ENCODE measurements at places on chromosomes 3 and 15.

DNA sequence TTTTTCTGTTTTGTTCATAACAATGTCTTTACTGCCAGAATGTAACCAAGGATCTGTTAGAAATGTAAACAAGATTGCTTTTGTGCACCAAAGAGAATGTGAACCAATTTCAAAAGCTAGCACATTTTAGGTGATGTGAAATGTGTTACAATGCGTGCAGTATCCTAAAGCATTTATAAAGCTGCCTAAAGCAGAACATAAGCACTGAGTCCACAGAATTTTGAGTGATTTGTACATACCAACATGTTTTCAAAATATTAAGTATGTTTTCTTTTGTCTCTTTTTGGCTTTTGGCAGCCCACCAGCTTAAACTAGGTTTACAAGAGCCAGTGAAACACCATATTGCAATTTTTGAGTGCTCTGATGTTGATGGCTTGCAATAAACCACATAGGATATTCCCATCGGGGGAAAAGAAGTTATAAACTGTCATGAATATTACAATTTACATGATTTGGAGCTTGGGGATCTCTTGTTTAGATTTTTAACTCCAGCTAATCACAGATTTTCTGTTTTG lies 364.0 kb downstream of the ZIC1 start:
- no peaks in the 10 kb centered on the region for H3K4me1 ChIP-seq
- H3K4me3 ChIP-seq = no peak overlapping the region
- H3K27me3 ChIP-seq = no peaks in the 10 kb centered on the region
- no peak for DNase-seq
- H3K36me3 ChIP-seq = no peaks in the 10 kb centered on the region
- no peak overlapping the region for H3K27ac ChIP-seq

DNA sequence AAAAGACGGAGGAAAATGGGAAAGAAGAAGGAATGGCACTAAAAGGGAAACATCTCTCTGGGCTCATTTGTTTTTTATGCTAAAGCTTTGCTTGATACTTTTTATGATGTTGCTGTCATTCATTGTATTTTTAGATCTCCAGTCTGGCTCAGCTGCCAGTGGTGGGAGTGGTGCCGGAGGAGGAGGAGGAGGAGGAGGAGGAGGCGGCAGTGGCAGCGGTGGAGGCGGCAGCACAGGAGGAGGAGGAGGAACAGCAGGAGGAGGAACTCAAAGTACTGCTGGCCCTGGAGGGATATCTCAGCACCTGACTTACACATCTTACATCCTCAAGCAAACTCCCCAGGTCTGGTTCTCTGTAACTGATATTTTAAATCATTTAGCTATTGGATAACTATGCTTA lies 49.6 kb downstream of the MAP6D1 start:
- peaks cover 2% of the 10 kb centered on the region for H3K4me1 ChIP-seq
- peak overlapping the region; percentile 43 for H3K27ac ChIP-seq
- no peaks in the 10 kb centered on the region for H3K27me3 ChIP-seq
- H3K36me3 ChIP-seq = peaks cover 12% of the 10 kb centered on the region

- H3K27ac ChIP-seq = no peak overlapping the region
- DNase-seq = no peak
- H3K4me1 ChIP-seq = peaks cover 2% of the 10 kb centered on the region
Measured at GRCh38 chr15:48370460-48370859, 39.2 kb downstream of the DUT start.

DNA sequence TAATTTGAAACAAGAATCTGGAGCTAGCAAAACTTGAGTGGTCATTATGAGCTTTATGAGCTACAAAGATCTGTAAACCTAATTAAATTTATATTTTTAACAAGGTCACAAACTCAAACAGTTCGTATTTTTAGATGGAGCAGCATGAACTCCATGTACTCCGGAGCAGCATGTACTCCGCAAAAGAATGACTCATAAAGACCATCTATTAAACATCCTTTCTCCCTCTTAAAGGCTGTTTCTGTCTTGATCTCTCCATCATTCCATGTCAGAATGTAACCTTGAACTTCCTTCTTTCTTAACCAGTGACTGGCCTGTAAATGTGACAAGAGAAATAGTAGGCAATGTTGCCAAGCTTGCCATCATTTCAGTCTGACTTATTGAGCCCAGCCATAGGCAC lies 696.9 kb downstream of the ZNF385D start:
- H3K4me3 ChIP-seq = no peak overlapping the region
- H3K36me3 ChIP-seq = no peaks in the 10 kb centered on the region
- no peak overlapping the region for H3K27ac ChIP-seq
- no peaks in the 10 kb centered on the region for H3K27me3 ChIP-seq
- no peak for DNase-seq

DNA sequence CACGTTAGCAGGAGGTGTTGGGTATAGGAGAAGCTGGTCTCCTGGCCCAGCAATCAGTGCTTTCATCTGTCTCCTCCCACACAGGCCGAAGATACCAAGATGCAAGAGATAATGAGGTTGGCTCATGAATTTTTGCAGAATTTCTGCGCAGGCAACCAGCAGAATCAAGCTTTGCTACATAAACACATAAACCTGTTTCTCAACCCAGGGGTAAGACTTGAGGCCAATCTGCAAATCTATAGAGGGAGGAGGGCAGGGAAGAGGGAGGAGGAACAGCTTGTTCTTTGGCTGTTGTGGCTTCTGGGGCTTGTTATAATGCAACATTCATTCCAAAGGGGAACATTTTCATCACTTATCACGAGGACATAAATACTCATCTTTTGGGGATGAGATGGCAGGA lies 195.3 kb downstream of the ITPR1 start:
- no peaks in the 10 kb centered on the region for H3K4me1 ChIP-seq
- H3K4me3 ChIP-seq = no peak overlapping the region
- H3K36me3 ChIP-seq = peaks cover 20% of the 10 kb centered on the region
- no peak overlapping the region for H3K27ac ChIP-seq
- DNase-seq = no peak

DNA sequence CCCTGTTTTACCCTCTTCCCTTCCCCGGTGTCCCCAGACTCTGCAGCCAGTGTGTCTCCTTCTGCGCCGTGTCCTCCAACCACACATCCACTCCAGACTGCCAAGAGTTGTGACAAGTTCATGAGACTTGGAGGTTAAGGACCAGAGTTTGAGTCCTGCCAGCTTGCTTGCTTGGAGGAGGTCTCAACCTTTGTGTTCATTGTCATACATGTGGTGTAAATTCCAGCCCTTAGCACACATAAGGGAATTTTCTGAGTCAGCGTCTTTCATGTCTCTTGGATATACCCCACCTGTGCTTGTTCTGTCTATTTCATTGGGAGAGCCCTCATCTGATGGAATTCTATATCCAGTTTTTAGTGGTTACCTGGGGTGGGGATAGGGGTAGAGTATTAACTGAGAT lies 13.3 kb downstream of the CORO2B start:
- H3K4me3 ChIP-seq = no peak overlapping the region
- peaks cover 39% of the 10 kb centered on the region for H3K27me3 ChIP-seq
- peaks cover 8% of the 10 kb centered on the region for H3K4me1 ChIP-seq

DNA sequence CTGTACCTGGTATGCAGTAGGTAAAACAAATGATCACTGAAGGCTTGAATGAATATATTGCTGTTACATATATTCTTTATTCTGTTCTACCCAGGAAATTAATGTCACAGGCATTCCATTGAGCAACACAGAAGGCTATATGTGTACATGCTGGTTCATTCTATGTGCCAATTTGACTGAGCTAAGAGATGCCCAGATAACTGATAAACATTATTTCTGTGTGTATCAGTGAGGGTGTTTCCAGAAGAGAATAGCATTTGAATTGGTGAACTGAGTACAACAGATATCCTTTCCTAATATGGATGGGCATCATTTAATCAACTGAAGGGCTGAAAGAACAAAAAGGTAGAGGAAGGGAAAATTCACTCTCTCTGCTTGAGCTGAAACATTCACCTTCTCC lies 886.8 kb downstream of the FHIT start:
- no peak overlapping the region for H3K27ac ChIP-seq
- H3K4me1 ChIP-seq = no peaks in the 10 kb centered on the region
- no peaks in the 10 kb centered on the region for H3K27me3 ChIP-seq
